ENCODE measurements at places on chromosomes 13 and 19.

DNA sequence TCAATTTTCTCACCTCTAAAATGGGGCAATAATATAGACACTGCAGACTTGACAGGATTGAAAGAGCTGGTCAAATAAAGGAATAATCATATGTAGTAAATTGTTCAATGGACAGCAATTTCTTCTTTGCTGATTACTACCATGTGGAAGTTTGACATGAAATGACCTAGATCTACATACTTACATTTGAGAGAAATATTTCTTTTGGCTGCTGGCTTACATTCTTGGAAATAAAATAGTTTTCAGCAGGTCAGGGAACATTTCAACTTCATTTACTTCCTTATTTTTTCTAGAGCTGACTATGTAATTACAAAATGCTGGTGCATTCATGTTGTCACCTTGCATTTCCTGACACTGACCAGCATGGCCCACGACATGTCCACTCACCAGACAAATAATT lies 294.6 kb upstream of the MIR17HG start:
- DNase-seq, result no peak

DNA sequence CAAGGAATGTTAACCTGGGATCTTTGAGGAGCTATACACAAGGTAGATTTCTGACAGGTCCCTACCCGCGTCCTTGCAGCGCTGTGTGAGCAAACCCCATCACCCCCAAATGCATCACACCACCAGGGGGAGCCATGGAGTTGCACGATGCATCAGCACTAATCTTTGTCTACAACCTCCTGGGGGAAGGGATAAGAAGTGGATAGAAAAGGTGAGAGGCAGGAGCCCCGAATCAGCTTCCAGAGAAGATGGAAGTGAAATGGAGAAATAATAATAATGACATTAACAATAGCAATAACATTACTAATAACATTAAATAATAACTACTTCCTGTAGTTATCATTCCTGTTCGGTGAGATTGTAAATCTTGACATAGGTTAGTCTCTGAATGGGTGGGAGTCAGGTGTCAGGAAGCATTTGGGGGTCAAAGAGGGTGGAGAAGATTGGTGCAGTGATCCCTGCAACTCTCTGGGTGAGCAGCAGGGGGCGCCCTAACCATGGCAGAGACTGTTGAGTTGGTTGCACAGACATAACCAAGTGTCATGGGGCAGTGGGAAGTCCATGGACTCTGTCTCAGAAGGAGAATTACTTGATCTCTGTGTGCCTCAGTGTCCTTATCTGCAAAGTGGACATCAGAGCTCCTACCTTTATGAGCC lies 16.5 kb downstream of the SIGLEC7 start:
- DNase-seq, result no peak

DNA sequence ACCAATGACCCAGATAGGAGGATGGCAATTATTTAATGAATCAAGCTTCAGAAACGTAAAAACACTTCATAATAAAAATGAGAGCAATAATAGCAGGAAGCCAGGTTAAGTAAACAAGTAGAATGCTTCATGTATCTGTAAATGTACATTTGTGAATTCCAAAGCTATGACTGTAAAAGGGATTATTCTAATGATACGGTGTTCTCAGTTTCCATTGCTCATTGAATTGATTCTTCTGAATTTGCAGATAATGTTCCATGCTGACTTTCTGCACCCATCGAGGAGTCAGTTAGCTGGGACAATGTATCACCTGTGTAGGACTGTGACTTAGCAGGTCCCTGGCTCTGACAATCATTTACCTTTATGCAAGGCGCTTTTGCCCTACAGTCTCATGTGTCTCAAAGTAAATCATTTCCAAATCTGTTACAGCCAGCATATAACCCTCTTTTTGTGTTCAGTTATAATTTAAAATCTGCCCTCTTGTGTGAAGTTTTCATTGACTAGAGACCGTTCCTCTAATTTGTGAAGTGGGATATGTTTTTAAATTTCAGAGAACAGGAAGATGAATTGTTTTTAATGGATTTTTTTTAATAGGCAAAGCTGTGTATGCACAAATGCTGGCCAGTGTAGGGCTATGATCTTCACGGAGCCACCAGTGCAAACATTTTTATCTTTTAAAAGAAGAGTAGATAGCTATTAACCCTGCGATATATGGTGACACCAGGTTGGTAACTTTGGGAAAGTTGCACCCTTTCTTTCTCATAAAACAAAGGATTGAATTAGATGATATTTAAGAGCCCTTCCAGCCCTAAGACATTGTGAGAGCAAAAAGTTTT lies 267.1 kb downstream of the KLF5 start:
- no peak for DNase-seq

GRCh38 chr13:67119481-67119894 lies 110.6 kb downstream of the PCDH9 start:
- DNase-seq, result no peak

DNA sequence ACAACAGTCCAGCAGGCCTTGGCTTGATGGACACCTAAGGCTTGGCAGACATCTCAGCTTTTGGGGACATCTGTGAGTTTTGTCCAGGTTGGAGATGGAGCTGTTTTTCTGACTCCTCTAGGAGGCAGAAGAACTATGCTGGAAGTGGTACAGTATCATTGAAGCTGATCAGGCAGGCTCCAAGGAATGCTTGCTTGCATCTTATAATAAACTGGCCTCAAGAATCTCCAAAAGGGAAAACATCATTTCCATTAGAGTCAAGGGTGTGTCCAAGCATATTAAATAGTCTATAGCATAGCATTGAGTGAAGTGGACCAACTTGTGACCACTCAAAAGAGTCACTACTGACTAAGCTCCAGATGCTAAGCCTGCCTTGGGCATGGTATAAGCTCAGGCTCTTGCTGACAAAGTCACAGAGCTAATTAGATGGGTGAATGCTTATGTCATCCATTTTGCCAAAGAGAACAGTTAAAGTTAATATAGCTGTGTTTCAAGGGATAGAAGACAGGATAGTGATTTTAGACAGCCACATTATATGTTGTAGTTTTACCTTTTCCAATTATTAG lies 216.0 kb downstream of the DNAJC15 start:
- DNase-seq, result no peak

GRCh38 chr13:29359181-29359580 lies 236.3 kb downstream of the SLC7A1 start:
- DNase-seq, result no peak
